ENCODE measurements at places on chromosomes 16 and 17.

DNA sequence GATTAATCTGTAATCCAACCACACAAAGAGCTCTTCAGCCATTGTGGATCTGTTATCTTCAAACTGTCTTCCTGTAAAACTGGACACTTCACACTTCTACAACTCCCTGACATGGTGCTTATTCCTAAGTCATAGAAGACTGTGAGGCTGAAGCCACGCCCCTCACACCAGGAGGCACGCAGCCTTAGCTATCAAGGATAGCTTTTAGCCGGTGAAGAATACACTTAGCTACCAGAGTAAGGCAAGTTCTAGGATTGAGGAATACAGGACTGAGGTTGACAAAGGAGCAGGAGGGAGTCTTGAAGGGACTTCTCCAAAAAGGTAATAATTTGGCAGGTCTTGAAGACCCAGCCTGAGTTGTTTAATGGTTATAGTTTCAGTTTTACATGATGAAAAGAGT is 79.8 kb upstream of the GAS7 start:
- no peak for DNase-seq

DNA sequence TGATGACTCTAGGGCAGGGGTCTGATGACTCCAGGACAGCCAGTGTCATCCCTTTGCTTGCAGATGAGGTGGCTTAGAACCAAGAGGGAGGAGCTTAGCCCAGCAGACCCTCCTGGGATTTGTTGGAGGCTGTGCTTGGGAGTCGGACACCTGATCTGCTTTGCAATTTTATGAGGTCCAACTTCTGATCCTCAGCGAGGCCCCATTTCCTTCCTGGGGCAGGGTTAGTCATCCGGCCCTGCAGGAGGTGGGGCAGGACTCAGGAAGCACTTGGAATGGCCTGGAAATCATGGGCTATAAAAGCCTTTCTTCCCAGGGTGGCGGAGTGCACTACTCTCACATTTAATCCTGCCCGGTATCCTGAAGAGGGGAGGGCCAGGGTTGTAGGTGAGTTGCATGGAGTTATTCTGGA is 168.5 kb downstream of the MSI2 start:
- DNase-seq, result no peak

- DNase-seq, result peak; percentile 54
Measured at GRCh38 chr17:69828087-69828486, 246.9 kb upstream of the KCNJ16 start.

GRCh38 chr16:12132290-12132689 is 155.8 kb downstream of the SNX29 start:
- no peak for DNase-seq

GRCh38 chr16:70520612-70521297 is 2.6 kb downstream of the COG4 start:
- DNase-seq, result no peak

- DNase-seq, result no peak
Measured at GRCh38 chr16:30429418-30429677, 482 bp downstream of the DCTPP1 start.

DNA sequence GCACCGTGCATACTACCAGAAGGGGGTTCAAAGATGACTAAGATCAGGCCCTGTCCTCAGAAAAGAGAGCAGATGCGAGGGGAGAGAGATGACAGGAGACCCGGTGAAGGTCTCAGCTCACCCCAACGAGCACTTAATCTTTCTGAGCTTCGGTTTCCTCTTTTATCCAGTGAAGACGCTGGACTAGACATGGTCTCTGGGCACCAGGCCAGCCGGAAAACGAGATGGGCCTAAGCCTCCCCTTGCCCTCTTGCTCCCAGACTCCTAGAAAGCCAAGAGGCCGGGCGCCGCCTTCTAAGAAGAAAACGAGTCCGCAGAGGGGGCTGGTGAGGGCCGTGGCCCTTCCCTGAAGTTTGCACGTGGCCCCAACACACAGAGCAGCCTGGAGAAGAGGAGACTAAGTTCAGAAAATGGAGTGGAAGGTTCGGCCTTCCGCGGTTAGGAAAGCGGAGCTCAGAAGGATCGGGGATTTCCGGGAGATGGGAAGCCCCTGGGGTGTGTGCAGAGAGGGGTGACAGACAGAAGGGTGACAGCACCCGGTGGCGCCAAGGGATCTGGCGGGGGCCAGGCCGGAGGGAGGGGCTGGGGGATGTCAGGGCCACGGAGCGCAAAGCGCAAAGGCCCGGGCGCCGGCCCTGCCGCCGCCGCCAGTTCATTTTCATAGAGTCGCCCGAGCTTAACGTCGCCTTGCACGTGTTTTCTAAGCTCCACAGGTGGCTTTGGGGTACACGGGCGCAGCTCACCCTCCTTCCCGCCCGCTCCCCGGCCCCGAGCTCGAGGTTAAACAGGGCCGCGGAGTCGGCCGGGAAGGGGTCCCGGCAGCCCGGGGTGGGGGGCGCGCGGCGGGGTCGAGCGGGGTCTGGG is 42.1 kb upstream of the BHLHA9 start:
- DNase-seq, result no peak

GRCh38 chr17:81484195-81484979 is 28.2 kb downstream of the ACTG1 start:
- DNase-seq, result peak; percentile 92

- DNase-seq, result no peak
Measured at GRCh38 chr16:50422926-50423325, 54.1 kb upstream of the BRD7 start.

DNA sequence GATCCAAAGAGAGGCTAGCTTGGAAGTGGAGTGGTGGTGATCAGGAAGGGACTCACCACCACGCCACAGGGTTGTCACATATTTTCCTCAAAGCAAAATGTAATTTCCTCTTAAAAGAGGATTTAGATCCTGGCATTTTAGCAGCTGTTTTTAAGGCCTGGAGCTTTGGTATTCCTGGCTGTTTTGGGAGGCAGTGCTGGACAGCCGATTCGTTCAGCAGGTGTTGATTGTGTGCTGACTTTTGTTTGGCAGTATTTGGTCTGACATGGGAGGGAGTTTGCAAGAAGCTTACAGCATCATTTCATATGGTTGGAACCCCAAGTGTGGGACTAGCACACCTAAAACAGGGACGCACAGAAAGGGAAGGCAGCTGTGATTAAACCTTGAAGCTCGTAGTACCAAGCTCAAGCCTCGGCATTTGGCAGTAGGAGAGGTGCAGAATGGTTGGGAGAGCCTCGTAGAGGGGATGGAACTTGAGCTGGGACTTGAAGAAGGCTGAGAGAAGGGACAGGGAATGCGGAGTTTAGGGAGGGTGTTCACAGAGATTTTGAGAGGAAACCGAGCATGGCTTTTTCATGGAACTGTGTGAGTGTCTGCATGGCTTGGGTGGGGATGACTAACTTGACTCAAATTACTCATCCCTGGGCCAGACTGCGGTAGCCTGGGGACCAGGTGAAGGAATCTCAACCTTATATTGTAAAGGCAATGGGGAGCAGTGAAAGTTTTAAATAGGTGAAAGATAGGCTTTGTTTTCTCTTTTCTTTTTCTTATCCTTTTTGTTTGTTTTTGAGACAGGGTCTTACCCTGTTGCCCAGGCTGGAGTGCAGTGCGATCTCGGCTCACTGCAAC is 52.3 kb downstream of the RPTOR start:
- no peak for DNase-seq

- DNase-seq, result no peak
Measured at GRCh38 chr16:64339052-64339770, 782.7 kb downstream of the CDH11 start.

GRCh38 chr16:85600078-85600477 is 13.0 kb upstream of the GSE1 start:
- DNase-seq, result no peak

GRCh38 chr17:75194879-75195278 is 10.6 kb upstream of the NUP85 start:
- no peak for DNase-seq

GRCh38 chr17:56130631-56131030 is 22.6 kb upstream of the ANKFN1 start:
- DNase-seq, result no peak

DNA sequence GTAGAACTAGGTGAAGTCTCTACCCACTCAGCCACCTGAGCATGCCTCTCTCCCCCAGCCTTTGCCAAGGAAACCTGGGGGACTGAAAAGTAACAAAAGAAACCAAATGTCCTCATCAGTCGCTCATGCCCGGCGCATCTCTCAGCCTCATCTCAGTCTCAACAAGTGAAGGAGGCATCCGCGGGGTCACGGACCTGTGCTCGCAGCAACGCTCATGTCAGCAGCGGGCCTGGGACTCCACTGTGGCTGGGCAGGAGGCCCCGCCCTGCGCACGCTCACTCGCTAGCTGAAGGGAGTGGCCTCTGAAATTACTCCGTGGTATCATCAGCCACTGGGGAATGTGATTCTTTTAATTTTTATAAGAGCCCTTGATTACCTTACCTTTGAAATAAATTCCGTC is 31.3 kb downstream of the MAP1LC3B start:
- no peak for DNase-seq

DNA sequence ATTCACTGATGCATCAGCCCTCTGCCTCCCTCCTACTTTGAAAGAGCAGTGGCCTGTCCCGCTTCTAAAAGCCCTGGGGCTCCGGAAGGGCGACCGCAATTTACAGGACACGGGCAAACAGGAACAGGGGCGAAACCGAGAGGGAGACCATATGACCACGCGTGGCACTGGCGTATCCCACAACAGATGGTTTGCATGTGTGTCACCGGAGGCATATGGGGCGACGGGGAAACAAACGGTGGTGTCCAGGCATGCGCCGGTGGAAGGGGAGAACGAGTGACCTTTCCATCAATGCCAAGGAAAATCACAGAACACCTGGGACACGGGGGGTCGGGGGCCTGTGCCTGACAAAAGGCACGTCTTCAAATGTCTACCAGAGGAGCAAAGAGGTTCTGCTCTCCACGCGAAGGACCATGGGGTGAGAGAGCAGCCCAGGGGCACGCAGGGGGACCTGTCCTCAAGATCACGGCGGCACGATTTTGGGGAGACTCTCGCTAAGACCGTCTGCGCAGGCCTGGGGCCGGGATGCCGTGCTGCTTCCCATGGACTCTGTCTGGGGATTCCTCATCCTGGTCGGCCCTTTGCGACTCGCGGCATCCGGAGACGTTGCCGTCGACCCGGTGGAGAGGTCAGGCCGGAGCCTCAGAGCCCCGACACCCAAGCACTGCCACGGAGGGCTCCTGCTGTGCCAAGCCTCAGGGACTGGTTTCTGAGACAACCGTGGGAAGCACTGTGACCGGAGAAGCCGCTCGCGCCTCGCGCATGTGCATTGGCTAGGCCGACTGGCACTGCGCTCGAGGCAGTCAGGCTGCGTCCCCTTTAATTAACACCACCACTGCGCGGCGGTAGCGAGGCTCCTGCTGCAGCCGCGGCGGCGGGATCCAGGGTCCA is 12.8 kb upstream of the KCNJ18 start:
- DNase-seq, result no peak

- DNase-seq, result no peak
Measured at GRCh38 chr17:28112606-28113005, 70.1 kb downstream of the NLK start.

DNA sequence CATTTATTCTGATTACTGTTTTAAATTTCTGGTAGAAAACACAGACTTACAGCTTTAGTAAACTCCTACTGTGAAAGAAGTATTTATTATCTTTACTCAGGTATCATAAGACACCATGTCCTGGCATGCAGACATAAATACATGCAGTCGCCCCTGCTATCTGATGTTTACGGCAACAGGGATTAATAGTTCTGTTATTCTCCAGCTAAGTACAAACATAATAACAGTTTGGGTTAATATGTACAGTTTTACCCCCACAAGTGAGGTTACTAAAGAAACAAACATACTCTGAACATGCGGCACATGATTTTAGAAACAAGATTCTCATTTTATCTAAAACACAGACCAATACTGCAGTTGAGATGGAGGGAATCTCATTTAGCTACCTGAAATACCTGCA is 170.8 kb downstream of the ABCA8 start:
- no peak for DNase-seq

- DNase-seq, result no peak
Measured at GRCh38 chr17:81431545-81432482, 36.6 kb downstream of the BAHCC1 start.

DNA sequence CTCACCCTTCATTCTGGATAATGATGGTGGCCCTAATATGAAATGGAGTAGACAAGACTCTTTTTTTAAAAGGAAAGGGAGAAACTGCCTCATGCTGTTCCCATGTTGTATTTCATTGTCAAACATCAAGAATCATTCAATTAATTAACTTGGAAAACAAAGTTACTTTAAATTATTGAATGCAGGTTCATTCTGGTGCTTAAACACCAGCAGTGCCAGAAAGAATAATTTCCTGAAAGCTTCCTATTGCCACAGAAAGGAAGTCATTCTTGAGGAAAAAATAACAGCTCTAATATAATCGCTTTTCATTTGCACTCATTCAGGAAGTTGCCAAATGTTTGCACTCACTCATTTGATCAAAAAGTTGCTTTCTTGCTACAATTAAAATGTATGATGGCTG is 497.1 kb upstream of the CDH11 start:
- DNase-seq, result no peak

DNA sequence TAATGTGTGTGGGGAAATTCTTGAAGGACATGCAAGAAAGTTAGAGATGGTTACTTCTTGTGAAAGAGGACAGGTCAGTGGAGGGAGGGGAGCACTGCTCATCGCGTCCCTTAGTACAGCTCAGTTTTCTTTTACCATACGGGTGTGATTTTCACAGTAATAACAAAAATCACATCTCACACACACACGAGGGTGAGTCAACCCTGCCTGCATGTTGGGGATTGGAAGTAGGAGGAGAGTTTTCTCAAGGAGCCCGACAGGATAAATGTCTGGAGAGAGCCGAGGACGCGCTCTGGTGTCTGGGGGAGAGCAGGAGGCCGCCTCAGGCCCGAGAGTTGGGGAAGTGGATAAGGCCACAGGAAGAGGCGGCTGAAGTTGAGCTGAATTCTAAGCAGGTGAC is 16.4 kb downstream of the PLCD3 start:
- DNase-seq, result no peak

DNA sequence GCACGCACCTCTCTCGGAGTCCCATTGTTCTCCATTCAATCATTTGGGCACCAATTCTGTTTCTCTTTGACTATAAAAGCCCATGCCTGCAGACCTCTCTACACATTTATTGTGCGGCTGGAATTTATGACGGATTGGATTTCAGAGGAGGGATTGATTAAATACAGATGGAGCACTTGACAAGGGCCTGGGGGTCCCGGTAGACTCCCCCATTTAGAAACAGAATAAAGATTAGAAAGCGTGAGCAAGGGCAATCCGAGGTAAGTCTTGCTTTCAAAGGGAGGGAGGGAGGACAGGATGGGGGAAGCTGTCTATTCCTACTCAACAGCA is 15.1 kb upstream of the PITPNM3 start:
- no peak for DNase-seq

- DNase-seq, result no peak
Measured at GRCh38 chr16:26688105-26688504, 378.6 kb upstream of the C16orf82 start.

DNA sequence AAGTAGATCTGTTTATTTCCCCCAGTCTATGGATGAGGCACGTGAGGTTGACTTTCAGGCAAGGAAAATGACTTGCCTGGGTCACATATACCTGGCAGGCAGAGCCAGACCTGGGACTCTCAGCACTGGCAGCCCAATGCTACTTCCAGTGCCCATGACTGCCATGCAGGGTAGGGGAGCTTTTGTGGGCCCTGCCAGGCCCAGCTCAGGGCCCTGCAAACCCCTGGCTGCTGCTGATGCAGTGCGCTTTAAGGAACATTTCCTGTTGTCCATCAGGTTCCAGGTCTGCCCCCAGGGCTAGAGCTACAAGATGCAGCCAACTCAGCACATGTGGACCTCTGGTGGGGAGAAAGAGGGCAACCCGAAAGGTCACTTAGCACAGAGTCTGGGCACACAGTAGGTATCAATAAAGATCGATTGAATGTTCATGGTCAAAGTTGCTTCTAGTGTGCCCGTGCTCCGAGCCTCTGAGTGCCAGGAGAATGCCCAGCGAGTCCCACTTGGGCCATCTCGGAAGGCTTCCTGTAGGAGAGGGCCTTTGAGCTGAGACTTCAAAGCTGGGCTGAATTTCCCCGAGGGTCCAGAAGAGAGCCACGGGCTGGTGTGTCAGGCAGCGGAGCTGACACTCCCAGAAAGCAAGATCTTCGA is 513 bp upstream of the TBX21 start:
- no peak for DNase-seq

All from femur (tissue), 1 donor.